Activated naive CD4-positive, alpha-beta T cell treated with Interleukin-2 at 50 U/mL for 16 hours (primary cell): ENCODE measurements at places on chromosomes 11 and 22.
A peak's percentile ranks its signal among the peaks of the same experiment; 100 is the strongest.

GRCh38 chr22:46436595-46437175, 100.7 kb downstream of the CELSR1 start:
- no peak for DNase-seq

DNA sequence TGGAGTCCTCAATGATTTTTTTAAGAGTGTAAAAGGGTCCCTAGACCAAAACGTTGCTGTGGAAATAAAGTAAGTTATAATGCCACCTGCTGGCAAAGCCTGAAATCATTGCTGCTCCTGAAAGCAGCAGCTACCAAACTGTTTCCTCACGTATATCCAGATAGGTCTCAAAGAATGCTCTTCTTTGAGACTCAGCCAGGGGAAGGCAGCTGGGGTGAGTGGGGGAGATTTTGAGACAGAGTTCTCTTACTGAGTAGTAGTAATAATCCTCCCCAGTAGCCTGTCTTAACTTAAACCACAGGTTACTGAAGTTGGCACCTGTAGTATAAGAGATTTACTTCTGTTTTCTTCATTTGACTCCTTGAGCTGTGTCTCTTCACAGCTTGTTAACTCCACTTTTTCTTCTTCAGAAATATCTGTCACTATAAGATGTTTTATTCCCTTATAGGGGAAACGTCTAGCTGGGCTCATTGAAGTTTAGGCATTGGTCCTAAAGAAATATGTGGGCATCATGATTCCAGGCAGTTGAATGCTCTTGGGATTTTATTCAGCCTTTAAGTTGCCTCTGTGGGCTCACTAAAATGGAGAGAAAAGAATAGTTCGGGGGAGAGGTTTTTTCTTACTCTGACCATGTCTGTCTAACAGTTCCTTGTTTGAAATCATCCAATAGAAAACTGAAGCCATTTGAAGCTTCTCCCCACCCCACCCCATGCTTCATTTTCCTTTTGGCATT, 77.9 kb downstream of the BTBD10 start:
- no peak for DNase-seq

DNA sequence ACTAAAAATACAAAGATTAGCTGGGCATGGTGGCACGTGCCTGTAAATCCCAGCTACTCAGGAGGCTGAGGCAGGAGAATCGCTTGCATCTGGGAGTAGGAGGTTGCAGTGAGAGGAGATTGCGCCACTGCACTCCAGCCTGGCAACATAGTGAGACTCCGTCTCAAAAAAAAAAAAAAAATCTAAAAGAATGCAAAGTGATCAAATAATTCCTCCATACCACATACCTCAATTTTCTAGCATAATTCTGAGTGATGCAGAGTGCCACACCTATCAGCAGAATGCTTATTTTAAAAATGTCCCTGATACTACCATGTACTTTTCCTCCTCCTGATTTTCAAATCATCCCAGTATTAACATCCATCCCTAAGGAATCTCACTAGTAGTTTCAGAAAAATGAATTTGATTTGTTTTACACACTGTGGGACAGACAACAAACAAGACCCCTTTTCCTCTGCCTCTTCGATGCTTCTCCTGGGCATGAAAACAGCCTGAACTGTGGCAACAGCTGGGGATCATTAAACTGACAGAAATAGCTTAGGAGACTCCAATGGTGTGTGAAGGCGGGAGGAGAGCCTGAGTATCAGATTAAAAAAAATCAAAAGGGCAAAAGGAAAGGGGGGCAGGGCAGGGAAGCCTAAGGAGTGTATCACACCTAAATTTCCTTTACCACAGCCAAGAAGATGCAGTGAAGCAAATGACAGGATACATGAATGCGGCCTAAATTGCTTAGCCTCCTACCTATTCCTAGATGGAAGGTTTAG, 114.7 kb downstream of the SGSM3 start:
- no peak for DNase-seq

GRCh38 chr11:43549624-43550023, 130.9 kb upstream of the HSD17B12 start:
- DNase-seq: no peak

DNA sequence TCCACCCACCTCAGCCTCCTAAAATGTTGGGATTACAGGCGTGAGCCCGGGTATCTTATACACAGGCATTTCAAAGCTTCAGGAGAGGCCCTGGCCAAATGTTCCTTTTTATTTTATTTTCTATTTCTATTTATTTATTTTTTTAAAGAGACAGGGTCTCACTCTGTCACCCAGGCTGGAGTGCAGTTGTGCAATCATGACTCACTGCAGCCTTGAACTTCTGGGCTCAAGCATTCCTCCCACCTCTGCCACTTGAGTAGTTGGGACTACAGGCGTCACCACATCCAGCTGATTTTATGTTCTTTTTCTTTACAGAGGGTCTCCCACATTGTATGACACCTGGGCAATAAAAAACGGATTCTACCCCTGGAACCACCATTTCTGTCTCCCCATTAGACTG, 71.2 kb downstream of the FBXO7 start:
- no peak for DNase-seq

DNA sequence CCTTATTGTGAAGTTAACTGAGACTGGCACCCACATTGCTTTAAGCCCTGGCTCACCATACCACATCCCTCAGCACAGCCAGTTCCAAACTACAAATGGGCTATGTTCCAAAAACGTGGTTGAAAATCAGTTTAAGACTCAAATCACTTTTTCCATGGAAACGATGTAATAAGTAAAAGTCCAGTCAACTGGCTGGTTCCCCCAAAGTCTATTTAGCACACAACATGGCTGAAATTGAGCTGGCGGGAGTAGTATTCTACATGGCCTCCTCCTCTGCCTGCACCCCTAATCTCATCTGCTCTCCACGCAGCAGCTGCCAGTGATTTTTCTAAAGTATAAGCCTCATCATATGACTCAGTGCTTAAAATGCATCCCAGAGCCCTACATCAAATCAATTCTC, 40.9 kb upstream of the BIRC3 start:
- DNase-seq: no peak

GRCh38 chr11:14148653-14149273, 186.2 kb downstream of the SPON1 start:
- no peak for DNase-seq

DNA sequence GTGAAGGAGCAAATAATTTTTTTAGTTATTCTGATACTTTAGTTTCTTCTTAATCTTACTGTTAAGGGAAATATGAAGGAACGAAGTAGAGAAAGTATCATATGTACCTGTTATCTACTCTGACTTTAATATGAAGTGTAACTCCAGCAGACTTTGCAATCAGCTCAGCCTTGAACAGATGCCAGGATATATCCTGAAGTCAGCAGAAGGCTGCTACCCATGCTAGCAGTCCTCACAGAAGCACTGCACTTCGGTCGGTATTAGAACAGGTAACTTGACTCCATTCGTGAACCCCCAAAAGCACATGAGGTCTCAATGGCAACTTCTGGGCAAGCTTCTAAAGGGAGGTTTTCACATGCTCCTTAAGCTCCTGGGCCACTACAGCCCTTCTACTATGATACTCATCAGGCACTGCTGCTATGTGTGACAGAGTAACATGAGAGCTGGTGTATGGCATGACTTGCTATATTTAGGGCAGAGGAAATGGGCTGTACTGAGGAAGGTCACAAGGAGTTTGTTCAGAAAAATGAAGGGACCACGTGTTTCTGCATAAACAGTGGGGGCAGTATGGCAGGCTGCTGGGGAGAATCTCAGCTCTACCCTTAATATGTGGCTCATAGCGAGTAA, 344.1 kb downstream of the SOX6 start:
- no peak for DNase-seq

DNA sequence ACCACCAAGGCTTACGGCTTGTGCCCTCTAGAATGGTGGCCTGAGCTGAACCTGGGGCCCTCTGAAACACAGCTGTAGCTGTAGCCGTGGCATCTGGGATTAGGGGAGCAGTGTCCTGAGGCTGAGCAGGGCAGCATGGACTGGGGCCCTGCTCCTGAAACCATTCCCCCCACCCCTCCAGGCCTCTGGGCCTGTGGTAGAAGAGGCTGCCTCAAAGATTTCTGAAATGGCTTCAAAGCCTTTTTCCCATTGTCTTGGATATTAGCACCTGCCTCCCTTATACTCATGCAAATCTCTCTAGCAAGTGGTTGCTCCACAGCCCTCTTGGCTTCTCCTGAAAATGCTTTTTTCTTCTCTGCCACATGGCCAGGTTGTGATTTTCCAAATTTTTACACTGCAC, 106.9 kb downstream of the CTNND1 start:
- DNase-seq: no peak

- DNase-seq: no peak
Observed at GRCh38 chr11:74366576-74366975, 31.7 kb downstream of the PGM2L1 start.

DNA sequence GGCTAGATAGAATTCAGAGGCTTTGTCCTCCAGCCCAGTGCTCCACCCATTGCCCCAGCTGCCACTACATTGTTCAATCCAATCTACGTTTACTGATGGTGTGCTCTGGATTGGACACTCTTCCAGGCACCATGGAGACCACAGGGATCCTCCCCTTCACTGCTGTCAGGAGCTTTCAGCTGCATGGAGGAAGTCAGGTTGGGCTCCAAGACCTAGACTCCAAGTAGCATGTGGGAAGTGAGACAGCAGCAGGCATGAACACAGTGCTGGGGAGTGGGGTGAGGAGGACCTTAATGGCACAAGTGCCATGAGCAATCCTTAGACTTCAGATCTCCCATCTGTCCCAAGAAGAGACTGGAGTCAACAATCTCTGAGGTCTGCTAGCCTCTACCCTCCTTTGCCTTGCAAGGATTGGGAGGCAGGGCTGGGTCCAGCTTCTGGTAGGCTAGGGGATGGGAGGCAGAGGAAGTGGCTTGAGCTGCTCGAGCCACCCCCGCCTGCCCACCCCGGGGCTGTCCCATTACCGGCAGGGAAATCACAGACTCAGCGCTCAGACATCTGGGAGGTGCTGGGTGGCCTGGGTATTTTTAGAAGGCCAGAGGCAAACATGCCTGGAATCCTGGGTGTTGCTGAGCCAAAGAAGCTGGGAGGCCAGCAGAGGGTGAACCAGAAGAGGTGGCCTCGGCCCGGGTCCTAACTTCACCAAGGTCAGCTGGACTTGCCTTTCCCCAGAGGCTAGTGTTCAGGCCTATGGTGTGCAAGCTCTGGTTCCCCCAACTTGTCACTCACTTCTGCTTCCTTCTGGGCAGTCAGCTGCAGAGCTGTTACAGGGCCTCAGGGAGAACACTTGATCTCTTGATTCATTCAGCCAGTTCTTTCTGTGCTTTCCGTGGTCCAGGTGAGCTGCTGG, 15.2 kb upstream of the FCHSD2 start:
- DNase-seq: no peak

DNA sequence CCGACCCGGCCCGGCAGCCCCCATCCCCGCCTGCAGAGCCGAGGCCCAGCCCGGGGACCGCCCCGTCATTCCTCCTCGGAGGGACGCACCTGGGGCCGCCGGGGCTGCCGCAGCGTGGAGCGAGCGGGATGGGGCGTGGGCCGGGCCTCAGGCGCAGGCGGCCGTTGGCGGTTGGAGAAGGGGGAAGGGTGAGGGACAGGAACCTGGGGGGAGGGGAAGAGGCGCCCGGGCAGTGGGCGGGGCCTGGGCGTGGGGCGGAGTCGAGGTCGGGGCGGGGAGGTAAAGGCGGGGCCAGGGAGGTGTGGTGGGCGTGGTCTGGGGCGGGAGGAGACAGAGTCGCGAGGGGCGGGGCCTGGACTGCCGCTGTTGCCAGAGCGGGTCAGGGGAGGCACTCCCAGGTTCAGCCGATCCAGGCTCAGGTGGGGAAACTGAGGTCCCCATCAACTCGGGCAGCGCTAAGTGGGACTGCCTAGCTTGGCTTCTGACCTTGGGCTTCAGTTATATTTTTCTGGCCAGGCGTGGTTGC, at the start of gene TESMIN:
TSS of gene TESMIN (minus strand) at position 190 of the 526 bp plus-strand sequence. CDS start 860 bp downstream, outside the sequence.
- peak; percentile 89 for DNase-seq

GRCh38 chr11:24321229-24321628, 175.6 kb upstream of the LUZP2 start:
- DNase-seq: no peak

GRCh38 chr11:33941637-33942160, 49.8 kb upstream of the LMO2 start:
- DNase-seq: no peak

GRCh38 chr11:27203077-27203647, 159.9 kb downstream of the CCDC34 start:
- no peak for DNase-seq

- no peak for DNase-seq
Observed at GRCh38 chr22:44200451-44200850, 19.7 kb downstream of the PARVG start.

GRCh38 chr11:114129699-114130098, 70.2 kb downstream of the ZBTB16 start:
- no peak for DNase-seq

- DNase-seq: no peak
Observed at GRCh38 chr11:47438721-47439120, 10.2 kb downstream of the RAPSN start.

GRCh38 chr22:44298406-44299091, 14.2 kb downstream of the SHISAL1 start:
- no peak for DNase-seq

DNA sequence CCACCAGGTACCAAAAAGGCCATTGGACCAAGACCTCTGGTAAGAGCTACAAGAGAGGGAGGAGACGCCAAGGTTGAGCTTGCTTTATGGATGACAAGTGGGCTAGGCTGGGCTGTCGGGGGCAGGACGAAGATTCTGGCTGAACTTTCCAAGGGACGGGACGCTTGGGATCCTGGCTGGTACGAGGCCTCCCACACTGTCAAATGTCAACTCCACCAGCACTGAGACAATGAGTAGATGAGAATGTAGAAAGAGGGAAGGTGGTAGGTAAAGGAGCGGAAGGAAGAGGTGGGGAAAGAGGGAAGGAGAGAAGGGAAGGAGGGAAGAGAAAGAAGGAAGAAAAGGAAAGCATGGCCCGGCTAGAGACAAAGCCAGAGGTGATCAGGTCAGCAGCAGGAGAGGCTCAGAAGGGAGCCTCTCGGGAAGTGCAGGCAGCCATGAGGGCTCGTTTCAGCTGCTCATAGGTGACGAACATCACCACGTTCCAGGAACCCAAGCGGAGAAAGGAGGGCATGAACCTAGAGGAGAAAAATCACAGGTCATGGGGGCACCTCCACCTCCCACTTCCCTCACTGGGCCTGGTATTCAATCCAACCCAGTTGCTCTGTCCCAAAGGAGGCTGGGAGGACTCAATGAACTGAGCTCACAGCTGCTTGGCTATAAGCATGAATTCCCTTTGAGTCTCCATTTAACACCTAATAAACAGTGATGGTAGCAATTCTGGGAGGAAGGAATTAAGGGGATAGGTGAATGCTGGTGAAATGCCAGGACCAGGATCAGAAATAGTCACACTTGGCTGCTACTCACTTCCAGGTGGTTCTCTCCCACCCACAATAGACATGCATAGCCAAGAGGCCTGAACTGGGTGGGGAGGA, 7.8 kb downstream of the UCP2 start:
- no peak for DNase-seq

DNA sequence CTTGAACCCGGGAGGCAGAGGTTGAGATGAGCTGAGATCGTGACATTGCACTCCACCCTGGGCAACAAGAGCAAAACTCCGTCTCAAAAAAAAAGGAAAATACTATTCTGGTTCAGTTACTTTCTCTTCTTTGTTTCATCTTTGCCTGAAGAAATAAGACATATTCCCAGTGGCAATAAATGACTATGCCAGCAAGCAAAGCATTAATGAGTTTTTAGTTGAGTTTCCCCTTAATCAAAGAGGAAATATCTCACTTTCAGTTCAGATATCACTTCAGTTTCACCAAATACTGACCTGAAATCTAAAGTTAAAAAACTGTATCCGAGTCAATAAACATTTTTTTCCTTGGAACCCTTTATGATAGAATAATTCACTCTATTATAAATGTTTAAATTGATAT, 10.4 kb downstream of the PISD start:
- no peak for DNase-seq
